ENCODE measurements at places on chromosomes 6 and 20.

GRCh38 chr20:45873409-45874103, 7.5 kb upstream of the ZSWIM1 start:
- DNase-seq: no peak

GRCh38 chr20:17940224-17940971, 28.2 kb downstream of the SNX5 start:
- no peak for DNase-seq

GRCh38 chr20:375265-375889, 5.2 kb upstream of the TRIB3 start:
- no peak for DNase-seq

DNA sequence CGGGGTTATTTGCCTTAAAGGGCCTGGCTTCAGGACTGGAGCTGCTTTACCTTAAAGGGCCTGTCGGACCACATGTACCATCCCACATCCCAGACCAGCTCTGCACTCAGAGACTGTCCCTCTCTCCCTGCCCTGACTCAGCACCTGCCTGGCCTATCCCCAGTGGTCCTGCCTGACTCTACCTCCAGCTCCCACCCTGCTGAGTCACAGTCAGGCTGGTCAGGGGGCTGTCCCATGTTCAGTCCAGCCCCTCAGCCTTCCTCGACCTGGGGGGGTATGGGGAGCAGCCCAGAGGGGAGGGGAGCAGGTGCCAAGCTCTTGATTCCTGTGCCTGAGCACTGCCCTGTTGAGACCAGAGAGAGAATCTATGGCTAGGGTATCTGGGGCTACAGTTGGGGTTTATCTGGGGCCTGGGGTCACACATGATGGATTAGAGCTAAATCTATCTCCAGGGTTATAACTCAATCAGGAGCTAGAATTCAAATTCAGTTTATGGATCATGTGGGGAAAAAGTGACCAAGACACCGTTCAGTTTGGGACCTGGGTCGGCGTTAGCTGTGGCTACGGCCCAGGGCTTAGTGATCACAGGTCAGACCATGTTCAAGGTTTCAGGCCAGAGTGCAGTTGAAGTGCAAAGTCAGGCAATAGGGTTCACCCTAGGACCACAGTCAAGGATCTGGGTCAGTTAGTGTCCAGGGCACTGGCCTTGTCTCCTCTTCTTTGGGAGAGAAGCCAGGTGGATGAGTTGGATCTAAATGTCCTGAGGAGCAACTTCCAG, 9.4 kb upstream of the TRIB3 start:
- DNase-seq: no peak
